Fibroblast of skin of abdomen (primary cell): ENCODE measurements at places on chromosomes 1 and 21.
A peak's percentile ranks its signal among the peaks of the same experiment; 100 is the strongest.

DNA sequence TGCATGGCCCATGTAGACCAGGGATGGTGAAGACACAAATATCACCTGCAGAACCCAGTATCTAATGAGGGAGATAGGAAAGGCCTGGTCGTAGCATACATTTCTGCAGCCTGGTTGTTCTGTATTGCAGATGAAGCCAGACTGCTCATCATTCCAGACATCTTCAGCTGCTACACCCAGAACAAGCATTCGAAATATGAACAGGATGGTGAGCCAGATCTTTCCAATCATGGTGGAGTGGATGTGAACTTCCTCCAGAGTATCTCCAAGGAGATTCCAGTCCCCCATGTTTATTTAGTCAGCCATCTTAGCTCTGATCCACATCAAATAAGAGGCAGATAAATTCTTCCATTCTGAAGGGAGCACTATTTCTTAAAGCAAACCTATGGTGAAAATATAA lies 2.7 kb upstream of the MYCBP start:
- no peak for DNase-seq

DNA sequence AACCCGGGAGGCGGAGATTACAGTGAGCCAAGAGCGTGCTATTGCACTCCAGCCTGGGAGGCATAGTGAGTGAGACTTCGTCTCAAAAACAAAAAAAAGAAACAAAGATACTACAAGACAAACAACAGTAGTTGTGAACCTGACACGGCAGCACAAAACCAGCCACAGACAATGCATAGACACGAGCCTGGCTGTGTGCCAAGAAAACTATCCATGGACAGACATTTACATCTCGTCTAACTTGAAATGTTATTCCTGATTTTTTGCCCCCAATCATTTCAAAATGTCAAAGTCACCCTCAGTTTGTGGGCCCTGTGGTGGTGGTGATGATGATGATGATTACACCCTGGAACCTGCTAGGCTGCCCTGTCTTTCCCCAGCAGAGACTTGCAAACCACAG lies 6.3 kb downstream of the KLHL21 start:
- DNase-seq = no peak

DNA sequence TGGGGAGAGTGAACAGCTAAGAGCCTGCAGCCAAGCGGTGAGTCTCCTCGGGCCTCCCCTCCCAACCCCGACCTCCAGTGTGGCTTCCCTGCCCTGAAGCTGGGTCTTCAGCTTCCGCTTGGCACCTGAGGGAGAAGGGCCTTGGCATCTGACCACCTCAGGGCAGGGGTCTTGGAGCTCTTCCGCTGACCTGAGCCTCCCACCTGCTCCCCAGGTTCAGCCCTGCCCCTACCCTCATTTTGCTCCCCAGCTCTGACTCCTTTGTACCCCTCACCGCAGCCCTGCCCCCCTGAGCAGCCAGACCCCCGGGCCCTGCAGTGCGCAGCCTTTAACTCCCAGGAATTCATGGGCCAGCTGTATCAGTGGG lies 4.9 kb downstream of the ADAMTSL4 start:
- DNase-seq = no peak

- no peak for DNase-seq
Measured at GRCh38 chr21:29205988-29206387, 75.5 kb downstream of the MAP3K7CL start.

DNA sequence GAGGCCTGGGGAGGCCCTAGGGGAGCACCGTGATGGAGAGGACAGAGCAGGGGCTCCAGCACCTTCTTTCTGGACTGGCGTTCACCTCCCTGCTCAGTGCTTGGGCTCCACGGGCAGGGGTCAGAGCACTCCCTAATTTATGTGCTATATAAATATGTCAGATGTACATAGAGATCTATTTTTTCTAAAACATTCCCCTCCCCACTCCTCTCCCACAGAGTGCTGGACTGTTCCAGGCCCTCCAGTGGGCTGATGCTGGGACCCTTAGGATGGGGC lies 5.2 kb downstream of the ELF3 start:
- DNase-seq = no peak

DNA sequence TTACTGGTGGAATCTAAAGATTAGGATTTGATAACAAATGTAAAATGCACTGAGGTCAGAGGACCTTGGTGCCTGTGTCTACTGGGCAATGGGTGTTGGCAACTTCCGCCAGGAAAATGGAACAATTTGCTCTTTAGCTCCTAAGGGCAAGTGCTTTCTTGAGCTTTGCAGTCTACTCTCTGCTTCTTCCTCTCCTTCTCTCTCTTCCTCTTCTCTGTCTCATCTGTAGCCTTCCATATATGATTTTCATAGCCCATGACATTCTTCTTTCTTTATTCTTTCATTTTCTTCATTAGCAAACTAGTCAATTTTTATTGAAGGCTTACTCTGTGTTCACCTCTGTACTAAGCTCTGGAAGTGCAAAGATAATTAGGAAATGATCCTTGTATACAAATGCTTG lies 35.5 kb downstream of the OVGP1 start:
- DNase-seq = no peak

GRCh38 chr1:88398338-88398737 lies 285.7 kb upstream of the PKN2 start:
- DNase-seq = no peak

DNA sequence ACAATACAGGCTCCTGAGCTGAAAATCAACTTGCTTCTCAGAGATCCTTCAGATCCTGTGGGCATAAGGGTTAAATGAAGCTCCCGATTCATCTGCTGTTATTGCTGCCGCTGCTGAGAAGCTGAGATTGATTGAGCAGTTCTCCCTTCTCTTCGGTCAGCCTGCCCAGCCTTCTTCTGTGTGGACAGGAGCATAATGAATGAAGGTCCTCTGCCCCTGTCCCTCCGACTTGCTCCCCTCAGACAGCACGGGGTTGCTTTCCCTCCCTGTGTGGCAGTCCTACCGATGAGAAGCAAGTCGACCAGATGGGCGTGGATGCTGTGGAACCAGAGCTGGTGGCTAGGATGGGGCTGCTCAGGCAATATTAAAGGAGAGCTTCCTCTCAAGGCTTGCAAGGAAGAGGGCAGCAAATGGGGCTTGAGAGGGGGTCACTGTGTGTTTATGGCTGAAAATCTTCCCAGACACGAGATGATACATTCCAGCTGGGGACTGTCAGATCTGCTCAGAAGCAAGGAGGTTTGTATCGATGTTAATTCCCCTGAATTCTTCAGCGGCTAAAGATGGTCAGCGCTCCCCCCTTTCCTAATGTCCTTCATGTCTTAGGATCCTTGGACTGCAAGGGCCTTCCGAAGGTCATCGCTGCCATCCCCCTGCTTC lies 63.9 kb upstream of the GOLT1A start:
- DNase-seq = no peak

DNA sequence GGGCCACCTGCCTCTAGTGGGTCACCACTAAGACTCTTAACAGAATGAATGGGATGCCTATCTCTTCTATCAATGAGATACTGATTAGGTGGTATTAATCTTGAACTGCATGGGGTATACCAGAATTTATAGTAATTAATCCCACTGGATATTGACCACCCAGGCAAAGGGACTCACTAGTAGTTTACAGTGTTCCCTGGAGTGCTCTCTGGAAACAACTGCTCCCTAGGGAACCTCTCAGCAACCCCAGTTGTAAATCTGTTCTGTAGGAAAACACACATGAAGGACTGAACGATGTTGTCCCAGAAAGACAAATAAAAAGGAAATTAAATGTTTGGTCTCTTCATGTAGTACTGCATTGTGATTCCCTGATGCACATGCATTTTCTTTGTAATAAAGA lies 430.5 kb downstream of the HLX start:
- no peak for DNase-seq

- DNase-seq = no peak
Measured at GRCh38 chr1:221711063-221711577, 30.8 kb downstream of the DUSP10 start.

- peak; percentile 14 for DNase-seq
Measured at GRCh38 chr1:18893120-18893519, 9.2 kb downstream of the ALDH4A1 start.

- DNase-seq = no peak
Measured at GRCh38 chr1:34591751-34592629, 162.9 kb upstream of the GJB5 start.

GRCh38 chr1:208112401-208112800 lies 131.8 kb downstream of the PLXNA2 start:
- no peak for DNase-seq

- DNase-seq = peak; percentile 21
Measured at GRCh38 chr1:76317299-76317900, 242.9 kb downstream of the ST6GALNAC3 start.

DNA sequence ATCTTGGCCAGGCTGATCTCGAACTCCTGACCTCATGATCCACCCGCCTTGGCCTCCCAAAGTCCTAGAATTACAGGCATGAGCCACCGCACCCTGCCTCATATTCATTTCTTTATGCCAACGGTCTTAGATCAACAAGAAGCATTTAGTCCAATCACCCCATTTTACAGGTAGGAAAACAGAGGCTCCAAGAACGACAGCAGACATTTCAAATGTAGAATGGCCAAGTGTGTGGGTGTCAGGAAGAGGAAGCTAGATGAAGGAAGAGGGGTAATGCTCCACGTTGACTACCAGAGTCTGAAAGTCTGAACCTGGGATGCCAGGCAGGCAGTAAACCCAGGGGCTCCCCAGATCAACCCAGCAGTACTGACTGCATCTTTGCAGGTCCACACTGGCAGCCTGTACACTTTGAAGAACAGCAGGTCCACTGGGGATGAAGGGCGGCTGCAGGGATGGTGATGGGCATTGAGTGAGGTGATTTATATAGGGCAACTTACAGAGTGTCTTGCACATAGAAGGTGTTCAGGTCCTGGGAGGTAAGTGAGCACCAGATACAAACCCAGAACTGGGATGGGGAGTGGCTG lies 120.2 kb downstream of the EPHB2 start:
- no peak for DNase-seq

- no peak for DNase-seq
Measured at GRCh38 chr1:78234496-78234895, 188.7 kb downstream of the GIPC2 start.

- no peak for DNase-seq
Measured at GRCh38 chr1:204883405-204883804, 12.7 kb downstream of the NFASC start.

DNA sequence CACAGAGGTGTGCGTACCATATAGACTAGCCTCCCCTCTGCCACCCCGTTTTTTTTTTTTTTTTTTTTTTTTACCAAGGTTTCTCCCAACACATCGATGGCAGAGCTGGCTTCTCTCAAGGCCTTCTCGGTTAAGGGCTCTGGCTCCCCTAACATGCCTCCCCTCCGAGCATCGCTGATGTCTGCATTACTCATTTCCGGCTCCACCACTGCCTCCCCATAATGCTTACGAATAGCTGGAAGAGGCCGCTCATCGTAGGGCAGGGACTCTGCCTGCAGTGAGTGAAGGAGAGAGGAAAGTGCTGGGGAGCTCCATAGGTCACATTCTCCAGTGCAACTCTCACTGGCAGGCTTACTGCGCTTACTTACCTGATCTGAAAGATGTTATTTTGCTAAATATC lies 20.6 kb downstream of the CEP104 start:
- DNase-seq = no peak

- peak; percentile 62 for DNase-seq
Measured at GRCh38 chr1:214451596-214451995, 99.8 kb downstream of the PTPN14 start.

DNA sequence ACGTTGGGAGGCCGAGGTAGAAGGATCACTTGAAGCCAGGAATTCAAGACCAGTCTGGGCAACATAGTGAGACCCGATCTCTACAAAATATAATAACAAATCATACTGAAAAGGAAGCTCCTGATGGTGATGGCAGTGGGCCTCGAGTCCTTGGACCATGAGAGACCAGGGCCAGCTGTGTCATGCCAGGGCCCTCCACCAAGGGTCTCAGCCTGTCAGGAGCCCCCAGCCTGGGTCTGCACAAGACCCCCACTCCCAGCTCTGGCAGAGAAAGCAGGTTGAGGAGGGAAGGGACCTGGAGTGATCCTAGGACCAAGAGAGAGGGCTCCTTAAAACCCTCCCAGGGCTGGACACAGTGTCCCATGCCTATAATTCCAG lies 6.7 kb upstream of the CTRC start:
- no peak for DNase-seq

DNA sequence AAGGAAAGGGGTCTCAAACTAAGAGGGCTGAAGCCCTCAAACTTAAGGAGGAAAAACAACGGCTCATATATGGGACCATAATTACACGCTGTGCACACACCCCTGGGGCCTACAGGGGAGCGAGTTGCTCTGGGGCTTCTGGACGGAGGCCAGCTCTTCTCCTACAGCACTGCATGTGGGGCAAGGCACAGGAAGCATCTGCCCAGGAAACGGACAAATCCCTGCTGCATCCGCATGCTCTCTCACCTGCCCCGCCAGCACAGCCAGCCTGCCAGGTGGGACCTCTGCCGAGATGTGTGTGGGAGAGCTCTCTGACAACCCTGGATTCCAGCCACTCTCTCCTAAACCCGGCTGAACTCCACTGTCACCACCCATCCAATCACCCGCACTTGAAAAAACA lies 54.1 kb downstream of the MRPL37 start:
- peak; percentile 77 for DNase-seq

GRCh38 chr1:16055613-16056520 lies 12.3 kb downstream of the CLCNKB start:
- peak; percentile 65 for DNase-seq

DNA sequence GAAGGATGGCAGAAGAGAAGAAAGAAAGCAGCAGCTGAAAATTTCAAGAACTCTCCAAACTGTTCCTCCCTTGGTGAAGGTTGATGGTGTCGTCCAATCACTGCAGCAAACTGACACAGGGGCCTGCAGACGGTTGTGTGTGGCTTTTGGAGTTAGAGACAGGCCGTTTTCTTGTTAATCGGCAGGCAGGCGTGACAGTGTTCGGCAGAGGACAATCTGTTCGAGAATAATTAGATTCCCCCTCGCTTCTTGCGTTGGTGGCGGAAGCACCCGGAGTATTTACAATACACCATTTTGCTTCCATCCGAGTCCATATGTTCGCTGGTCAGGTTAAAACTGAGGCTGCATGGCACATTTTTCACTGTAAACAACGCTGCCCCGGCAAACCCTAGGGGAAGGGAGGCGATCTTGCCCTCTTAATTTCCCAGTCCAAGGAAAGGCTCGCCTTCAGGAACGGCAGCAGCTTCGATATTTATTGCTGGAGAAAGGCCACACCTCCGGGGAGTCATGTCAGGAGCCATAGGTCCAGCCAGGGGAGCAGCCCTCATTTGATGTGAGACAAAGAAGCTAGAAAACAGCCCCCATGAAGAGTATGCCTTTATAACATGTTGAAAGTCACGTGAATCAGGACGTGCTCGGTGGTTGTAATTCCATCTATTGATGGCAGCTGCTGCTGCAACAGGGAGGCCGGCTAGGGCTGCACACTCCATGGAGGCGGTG lies 360.1 kb downstream of the SMYD3 start:
- DNase-seq = no peak

GRCh38 chr1:215845234-215845891 lies 278.3 kb downstream of the KCTD3 start:
- DNase-seq = peak; percentile 86
